Islet precursor cell (in vitro differentiated cells): ENCODE measurements at places on chromosomes 6 and 20.

GRCh38 chr6:157459327-157459726 is 78.3 kb downstream of the ZDHHC14 start:
- no peak for DNase-seq

GRCh38 chr6:37454420-37455140 is 21.6 kb downstream of the CMTR1 start:
- DNase-seq, result peak; percentile 62

DNA sequence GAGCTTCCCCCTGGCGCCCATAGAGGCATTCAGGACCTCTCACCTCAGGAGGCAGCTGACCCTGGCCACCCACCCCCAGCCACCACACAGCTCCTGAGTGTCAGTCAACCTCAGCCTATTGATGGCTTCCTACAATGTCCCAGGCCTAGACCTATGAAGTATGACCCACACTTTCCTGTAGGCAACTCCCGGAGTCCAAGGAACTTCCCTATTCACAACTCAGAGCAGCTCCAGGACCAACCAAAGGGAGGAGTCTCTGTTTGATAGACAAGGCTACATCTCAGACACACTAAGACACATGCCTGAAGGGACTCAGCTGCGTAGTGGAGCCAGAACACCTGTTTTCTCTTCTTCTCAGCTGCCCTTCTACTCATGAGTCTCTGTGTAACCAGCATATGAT is 169.1 kb downstream of the MAFB start:
- no peak for DNase-seq

GRCh38 chr6:79570129-79571029 is 33.1 kb upstream of the LCA5 start:
- DNase-seq, result peak; percentile 95

GRCh38 chr6:69308584-69308983 is 488.2 kb downstream of the LMBRD1 start:
- DNase-seq, result no peak

DNA sequence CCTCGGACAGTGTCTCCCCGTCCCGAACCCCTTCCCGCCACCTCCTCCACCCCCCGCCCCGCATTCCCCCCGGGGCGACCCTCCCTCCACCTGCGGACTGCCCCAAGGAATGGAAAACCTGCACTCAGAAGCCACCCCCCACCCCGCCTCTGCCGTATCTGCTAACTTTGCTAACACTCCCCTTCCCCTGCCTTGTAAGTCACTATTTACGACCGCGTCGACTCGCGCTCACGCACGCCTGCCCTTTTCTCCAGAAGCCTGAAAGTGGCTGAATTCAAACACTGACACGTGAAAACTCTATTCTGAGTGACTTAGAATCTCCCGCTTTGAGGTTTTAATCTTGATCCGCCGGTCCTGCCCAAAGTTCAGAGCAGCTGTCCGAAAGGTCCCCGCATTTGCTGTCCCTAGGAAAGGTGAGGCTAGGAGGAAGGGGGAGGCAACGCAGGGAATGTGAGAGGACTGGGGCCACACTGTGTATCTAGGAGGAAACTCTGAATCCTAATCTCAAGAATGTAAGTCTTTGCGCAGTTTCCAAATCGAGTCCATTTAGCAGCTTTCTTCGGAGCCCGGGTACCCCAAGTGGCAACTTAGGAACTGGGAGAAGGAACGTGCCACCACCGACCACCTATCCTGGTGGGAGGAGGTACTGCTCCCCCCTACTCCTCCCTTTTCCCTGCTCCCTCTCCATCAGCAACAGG is 9.3 kb upstream of the POU3F2 start:
- DNase-seq, result no peak

DNA sequence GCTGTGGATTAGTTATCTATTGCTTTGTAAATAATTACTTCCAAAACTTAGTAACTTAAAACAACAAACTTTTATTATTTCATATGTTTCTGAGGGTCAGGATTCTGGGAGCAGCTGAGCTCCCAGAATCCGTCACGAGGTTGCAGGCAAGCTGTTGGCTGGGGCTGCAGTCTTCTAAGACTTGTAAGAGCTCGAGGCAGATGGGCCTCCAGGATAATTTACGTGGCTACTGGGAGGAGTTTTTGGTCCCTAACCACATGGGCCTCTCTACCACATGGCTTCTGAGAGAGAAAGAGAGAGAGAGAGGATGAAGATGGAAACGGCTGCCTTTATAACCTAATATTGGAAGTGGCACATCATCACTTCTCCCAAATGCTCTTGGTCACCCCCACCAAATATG is 64.9 kb upstream of the SULF2 start:
- no peak for DNase-seq

- DNase-seq, result no peak
These were observed 141.0 kb upstream of the BTBD3 start for GRCh38 chr20:11776687-11777086.

DNA sequence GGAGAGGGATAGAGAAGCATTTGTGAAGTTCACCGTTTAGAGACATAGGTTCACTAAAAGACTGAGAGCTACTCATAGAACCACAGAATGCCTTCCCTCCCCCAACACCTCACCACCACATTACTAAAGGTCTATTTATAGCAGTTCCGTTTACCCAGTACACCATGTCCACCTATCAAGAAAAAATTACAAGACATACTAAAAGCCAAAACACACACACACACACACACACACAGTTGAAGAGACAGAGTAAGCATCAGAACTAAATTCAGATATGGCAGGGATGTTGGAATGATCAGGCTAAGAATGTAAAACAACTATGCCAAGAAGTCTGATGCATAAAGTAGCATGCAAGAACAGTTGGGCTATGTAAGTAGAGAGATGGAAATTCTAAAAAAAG is 52.3 kb downstream of the SLC22A3 start:
- DNase-seq, result no peak

GRCh38 chr6:49713346-49713745 is at the start of gene CRISP2:
Gene CRISP2 (minus strand): TSS chr6:49713543. CDS start chr6:49709196, 4,347 bp downstream.
- no peak for DNase-seq

GRCh38 chr6:101578306-101578705 is 184.8 kb downstream of the GRIK2 start:
- no peak for DNase-seq

GRCh38 chr6:165599596-165600487 is 63.2 kb downstream of the PDE10A start:
- no peak for DNase-seq

DNA sequence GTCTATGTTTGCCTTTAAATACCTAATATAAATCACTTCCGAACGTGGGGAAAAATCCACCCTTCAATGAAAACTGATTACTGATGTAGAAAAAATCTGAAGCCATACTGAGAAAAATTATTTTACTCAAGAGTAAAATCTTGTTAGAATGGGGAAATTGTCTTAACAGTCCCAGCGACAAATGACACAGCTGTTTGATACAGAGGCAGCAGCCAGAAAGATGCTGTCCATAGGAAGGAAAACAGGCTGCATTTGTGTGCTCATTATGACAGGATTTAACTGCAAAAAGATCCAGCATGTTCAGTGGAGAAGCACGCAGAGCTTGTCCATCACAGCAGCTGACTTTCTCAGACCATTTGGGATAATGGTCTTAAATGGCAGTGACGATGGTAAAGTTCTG is 443.0 kb downstream of the TFAP2B start:
- DNase-seq, result no peak

DNA sequence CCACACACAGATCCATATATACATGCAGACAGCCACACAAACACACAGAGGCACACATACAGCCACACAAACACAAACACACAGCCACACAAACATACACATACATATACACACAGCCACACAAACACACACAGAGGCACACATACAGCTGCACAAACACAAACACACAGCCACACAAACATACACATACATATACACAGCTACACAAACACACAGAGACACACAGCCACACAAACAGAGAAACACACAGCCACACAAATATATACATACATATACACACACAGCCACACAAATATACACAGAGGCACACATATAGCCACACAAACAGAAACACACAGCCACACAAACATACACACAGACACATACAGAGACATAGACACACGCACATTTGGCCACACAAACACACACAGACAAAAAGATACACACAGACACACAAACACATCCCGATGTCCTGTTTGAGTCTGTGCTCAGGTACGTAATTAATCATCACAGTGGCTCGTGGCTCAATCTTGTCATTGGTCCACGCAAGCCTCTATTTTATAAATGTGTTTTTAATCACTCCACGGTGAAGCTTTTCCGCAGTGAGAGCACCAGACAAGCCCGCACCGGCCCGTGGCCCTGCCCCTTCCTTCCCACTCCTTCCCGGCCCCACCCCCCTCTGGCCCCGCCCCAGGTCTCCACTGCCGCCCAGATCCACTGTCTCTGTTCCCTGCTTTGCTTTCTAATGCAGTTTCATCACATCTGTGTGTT is 135.3 kb downstream of the CDH4 start:
- peak; percentile 82 for DNase-seq

GRCh38 chr6:154410619-154411072 is 54.0 kb upstream of the IPCEF1 start:
- DNase-seq, result peak; percentile 61

- DNase-seq, result peak; percentile 69
These were observed 18.6 kb downstream of the RBM38 start for GRCh38 chr20:57409672-57410397.

DNA sequence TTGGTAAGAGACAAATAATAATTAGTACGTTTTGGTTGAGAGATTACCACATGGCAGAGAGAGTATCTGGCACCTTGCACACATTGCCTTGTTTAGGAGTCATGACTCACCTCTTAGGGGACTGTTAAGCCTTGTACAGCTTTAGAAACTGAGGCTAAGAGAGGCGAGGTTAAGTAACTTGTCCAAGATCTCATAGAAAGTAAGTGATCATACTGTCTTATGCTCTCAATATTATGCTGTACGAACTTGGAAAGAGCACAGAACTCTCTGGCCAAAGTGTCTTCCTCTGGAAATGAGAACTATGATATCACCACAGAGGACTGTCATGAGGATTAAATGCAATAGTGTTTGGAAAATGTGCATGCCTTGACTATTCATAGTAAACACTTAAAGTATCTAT is 249.0 kb downstream of the UTRN start:
- no peak for DNase-seq

- peak; percentile 26 for DNase-seq
These were observed 20.4 kb upstream of the MCM3 start for GRCh38 chr6:52304983-52305390.

DNA sequence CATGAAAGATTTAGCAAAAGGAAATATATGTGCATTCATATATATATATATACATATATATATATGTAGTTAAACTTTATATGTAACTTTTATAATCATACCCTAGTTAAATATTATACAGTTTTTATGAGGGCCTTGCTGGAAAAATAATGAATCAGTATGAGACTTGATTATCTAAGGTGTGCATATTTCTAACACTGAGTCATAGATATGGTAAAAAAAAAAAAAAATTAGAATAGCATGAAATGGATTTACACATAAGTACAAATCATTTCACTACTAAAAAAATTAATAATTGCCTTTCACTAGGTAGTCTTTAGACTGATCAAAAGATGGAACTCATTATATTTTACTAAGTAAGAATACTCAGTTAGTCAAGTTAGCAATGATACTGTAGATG is 51.3 kb upstream of the DST start:
- DNase-seq, result no peak

- no peak for DNase-seq
These were observed 29.1 kb downstream of the DDX27 start for GRCh38 chr20:49248301-49248700.

DNA sequence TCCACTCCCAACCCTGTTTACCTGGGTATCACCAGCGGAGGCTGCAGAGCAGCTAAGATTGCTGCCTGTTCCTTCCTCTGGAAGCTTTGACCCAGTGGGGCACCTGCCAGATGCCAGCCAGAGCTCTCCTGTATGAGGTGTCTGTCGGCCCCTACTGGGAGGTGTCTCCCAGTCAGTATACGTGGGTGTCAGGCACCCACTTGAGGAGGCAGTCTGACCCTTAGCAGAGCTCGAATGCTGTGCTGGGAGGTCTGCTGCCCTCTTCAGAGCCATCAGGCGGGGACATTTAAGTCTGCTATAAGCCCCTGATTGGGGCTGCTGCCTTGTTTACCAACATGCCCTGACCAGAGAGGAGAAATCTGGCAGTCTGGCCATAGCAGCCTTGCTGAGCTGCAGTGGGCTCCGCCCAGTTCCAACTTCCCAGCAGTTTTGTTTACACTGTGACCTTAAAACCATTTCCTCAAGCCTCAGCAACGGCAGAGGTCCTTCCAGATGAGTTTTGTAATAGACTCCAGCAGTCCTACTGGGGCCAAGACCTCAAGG is 2.8 kb downstream of the RAET1E start:
- DNase-seq, result no peak

DNA sequence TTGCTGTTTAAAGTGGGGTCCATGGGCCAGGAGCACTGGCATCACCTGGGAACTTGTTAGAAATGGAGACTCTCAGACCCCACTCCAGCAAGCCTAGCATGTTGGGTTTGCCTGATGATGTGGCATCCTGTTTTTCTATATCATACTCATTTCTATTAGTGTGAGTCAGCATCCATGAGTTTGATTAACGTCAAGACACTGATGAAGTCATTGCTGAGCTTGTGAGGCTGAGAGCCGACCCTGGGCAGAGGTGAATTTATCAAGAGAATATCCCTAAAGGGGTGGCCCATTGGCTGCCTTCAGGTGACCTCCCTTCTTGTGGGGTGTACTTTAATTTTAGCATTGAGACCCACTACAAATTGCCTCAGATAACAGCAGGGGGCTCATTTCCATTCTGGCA is 43.4 kb upstream of the RNF144B start:
- no peak for DNase-seq

GRCh38 chr6:119310486-119311036 is 39.0 kb downstream of the MAN1A1 start:
- DNase-seq, result peak; percentile 66

- no peak for DNase-seq
These were observed 90.5 kb downstream of the SAMD3 start for GRCh38 chr6:130132286-130132701.

DNA sequence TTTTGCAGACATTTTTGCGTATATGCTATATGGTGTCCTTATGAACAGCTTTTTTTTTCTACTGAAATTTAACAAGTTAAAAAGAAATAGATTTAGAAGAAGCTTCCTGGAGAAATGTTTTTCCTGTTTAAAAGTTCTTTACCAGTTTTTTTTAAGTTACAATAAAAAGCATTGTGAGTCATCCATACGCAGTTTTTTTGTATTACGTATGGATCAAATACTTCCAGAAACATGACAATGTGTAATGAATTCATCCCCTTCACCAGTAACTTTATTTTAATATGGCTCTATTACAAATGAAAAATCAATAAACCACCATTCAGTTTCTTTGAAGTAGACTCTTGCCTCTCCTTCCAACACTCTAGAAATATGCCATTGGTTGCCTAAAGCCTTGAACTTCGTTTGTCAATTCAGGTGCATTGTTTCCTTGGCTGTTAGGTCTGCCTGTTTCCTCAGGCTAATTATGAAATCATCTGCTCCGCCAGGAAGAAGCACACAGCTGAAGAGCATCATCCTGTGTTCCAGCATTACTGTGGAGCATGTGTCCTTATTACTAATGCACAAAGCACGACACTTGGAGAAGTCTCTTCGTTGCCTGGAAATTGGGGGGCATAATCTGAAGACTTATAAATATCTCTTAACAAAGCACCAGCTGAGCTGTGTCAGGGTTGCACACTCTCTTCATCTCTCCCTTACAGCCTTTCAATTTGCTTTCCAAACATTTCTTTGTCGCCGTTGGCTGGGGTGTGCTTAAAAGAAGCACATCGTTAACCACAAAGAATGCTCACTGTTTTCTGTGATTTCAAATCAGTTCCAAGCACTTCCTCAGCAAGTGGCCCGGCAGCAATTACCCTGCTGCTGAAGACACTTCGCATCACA is 9.6 kb downstream of the MOXD1 start:
- peak; percentile 59 for DNase-seq

- no peak for DNase-seq
These were observed 6.0 kb upstream of the PTGIS start for GRCh38 chr20:49573900-49574416.
